Thoracic aorta (tissue), 2 donors: ENCODE measurements at places on chromosomes 6 and 20. TPM values are rescaled to one million over a fixed set of nuclear protein-coding genes. Genes with fewer than 3 reads are reported as not detected.

DNA sequence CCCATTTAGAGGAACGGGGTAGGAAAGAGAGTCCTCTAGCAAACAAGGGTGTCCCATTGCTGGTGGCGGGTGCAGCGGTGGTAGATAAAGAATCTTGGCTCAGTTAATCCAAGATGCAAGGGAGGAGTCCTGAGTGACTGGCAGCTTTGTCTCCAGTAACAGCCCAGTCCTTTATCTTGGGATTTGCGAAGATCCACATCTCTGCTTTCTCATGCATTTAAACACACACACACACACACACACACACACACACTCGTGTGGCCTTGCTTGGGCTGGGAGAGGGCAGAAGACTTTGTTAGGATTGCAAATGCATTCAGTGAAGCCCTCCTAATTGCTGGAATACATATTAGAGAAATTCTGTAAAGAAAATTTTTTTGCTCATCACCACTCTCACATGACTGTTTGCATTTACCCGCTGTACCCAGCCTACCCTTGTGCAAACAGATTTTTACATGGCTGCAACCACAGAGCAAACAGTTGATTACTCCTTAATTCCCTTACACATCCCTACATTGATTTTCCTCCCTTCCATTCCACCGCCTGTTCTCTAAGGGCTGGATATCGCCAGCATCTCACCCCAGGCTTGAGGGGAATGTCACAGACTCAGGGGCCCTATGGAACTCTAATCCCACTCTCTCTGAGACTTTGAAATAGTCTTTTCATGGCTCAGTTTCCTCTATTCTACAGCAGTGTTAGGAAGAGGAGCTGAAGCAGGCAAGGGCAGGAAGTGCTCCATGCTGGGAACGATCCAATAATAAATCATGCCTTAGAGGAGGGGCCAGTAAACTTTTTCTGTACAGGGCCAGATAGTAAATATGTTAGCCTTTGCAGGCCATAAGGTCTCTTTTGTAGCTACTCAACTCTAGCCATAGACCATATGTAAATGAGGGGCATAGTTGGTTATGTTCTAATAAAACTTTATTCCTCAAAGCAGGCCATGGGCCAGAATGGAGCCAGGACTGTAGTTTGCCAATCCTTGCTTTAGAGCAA is 3.5 kb downstream of the C6orf132 start:
- H3K4me1 ChIP-seq, result peaks cover 10% of the 10 kb centered on the region
- H3K27ac ChIP-seq, result no peak overlapping the region
- H3K27me3 ChIP-seq, result peaks cover 5% of the 10 kb centered on the region
- H3K4me3 ChIP-seq, result no peak overlapping the region
- no peak for DNase-seq

- no peaks in the 10 kb centered on the region for H3K27me3 ChIP-seq
- H3K27ac ChIP-seq, result no peak overlapping the region
- H3K36me3 ChIP-seq, result no peaks in the 10 kb centered on the region
- no peaks in the 10 kb centered on the region for H3K4me1 ChIP-seq
- no peak for DNase-seq
These were observed 60.4 kb downstream of the SOBP start for GRCh38 chr6:107550241-107550840.

- H3K4me1 ChIP-seq, result peaks cover 5% of the 10 kb centered on the region
- H3K36me3 ChIP-seq, result peaks cover 49% of the 10 kb centered on the region
- H3K27ac ChIP-seq, result peak overlapping the region; percentile 12
- H3K4me3 ChIP-seq, result no peak overlapping the region
These were observed 77.5 kb downstream of the FKBP5 start for GRCh38 chr6:35611240-35611639.

Gene CST4
- not detected for total RNA-seq

- peaks cover 23% of the 10 kb centered on the region for H3K4me1 ChIP-seq
- no peak for DNase-seq
- H3K4me3 ChIP-seq, result no peak overlapping the region
- H3K36me3 ChIP-seq, result no peaks in the 10 kb centered on the region
These were observed 94.2 kb downstream of the FYN start for GRCh38 chr6:111779031-111779430.

DNA sequence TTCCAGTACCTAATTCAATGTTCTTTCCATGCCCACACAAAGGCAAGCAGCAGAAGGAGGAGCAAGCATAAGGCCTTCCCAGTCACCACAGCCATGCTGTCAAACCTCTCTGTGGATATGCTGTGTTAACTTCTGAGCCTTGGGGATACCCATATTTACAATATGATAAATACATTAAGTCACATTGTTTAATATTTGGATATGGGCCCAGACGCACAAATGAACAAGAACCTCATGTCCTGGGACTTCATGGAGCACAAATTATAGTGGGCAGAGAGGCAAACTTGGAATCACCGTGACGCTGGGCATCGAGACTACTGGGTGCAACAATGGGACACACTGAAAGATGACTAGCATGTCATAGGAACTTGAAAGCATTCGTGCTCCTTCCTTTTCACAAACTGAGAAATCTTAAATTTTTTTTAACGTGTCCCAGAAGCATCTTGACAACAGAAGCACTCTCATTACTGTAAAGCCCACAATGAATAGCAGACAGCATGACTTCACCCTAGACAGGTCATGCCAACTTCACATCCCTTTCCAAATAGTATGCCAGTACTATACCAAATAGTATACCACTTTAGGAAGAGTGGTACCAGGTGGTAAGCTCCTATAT is 16.0 kb downstream of the SOD2 start:
- DNase-seq, result no peak
- no peaks in the 10 kb centered on the region for H3K27me3 ChIP-seq
- H3K36me3 ChIP-seq, result peaks cover 13% of the 10 kb centered on the region
- H3K27ac ChIP-seq, result no peak overlapping the region
- H3K4me1 ChIP-seq, result no peaks in the 10 kb centered on the region
- H3K4me3 ChIP-seq, result no peak overlapping the region

GRCh38 chr6:132888701-132889100 is 74.3 kb downstream of the RPS12 start:
- H3K27ac ChIP-seq, result no peak overlapping the region
- no peak overlapping the region for H3K4me3 ChIP-seq
- no peaks in the 10 kb centered on the region for H3K36me3 ChIP-seq
- H3K4me1 ChIP-seq, result no peaks in the 10 kb centered on the region
- H3K27me3 ChIP-seq, result no peaks in the 10 kb centered on the region

- no peaks in the 10 kb centered on the region for H3K27me3 ChIP-seq
- no peaks in the 10 kb centered on the region for H3K36me3 ChIP-seq
These were observed 46.1 kb downstream of the PRDM1 start for GRCh38 chr6:106132153-106132698.

Gene TRPC4AP
- 73.6 TPM for total RNA-seq

- H3K4me3 ChIP-seq, result no peak overlapping the region
- peaks cover 43% of the 10 kb centered on the region for H3K4me1 ChIP-seq
- no peak for DNase-seq
- no peak overlapping the region for H3K27ac ChIP-seq
- no peaks in the 10 kb centered on the region for H3K27me3 ChIP-seq
- H3K36me3 ChIP-seq, result no peaks in the 10 kb centered on the region
These were observed 26.0 kb downstream of the TAB2 start for GRCh38 chr6:149343501-149343900.

Gene ETV7
- 2.6 TPM for total RNA-seq

- H3K36me3 ChIP-seq, result no peaks in the 10 kb centered on the region
- H3K4me1 ChIP-seq, result no peaks in the 10 kb centered on the region
- H3K27me3 ChIP-seq, result no peaks in the 10 kb centered on the region
- no peak for DNase-seq
These were observed 16.1 kb downstream of the BPIFB1 start for GRCh38 chr20:33299111-33299603.

DNA sequence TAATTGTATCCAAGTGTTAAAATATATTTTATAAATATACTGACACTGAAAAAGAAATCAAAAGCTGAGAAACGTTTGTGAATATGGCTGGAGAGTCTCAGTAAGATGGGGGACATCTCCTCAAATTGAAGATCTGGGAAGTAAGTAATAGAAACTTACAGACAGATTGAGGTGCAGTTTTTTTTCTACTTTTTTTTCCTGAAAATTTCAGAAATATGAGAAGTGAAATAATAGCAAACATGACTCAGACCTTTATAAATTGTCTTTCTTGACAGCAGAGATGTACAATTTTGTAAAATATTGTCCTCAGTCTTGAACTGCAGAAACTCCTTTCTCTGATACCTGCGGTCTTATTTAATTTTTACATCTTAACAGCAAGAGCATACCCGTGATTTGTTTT is 347.1 kb downstream of the UTRN start:
- no peak overlapping the region for H3K4me3 ChIP-seq
- no peak overlapping the region for H3K27ac ChIP-seq
- no peaks in the 10 kb centered on the region for H3K27me3 ChIP-seq
- DNase-seq, result no peak
- H3K4me1 ChIP-seq, result no peaks in the 10 kb centered on the region
- no peaks in the 10 kb centered on the region for H3K36me3 ChIP-seq

GRCh38 chr6:89186762-89187161 is 30.4 kb downstream of the GABRR1 start:
- no peaks in the 10 kb centered on the region for H3K36me3 ChIP-seq
- H3K27me3 ChIP-seq, result no peaks in the 10 kb centered on the region
- no peak overlapping the region for H3K27ac ChIP-seq
- no peak for DNase-seq

DNA sequence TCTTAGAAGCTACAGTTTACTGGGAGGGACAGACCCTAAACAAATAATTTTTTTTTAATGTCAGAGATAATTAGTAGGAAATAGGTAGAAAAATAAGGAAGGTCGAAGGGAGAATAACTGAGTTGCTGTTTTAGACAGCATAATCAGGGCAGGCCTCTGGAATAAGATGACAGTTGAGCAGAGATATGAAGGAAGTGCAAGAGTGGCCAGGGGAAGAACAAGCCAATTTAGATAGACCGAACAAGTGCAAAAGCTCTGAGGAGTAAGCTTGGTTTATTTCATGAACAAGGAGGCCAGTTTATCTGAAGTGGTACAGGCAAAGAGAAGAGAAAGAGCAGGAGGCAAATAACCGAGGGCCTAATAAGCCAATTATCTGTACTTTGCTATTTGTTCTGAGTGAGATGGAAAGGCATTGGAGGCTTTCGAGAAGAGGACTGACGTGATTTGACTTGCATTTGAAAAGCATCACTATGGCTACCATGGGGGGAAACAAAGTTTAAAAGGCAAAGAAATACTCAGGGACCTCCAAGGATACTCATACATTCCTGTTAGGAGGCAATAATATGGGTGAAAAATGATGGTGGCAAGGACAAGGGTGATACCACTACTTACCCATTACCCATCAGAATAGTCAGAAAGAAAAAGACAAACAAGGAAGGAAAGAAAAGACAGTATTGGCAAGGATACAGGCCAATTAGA is 19.7 kb downstream of the PROCR start:
- H3K4me1 ChIP-seq, result no peaks in the 10 kb centered on the region
- DNase-seq, result no peak
- H3K4me3 ChIP-seq, result no peak overlapping the region
- H3K27ac ChIP-seq, result no peak overlapping the region
- H3K27me3 ChIP-seq, result no peaks in the 10 kb centered on the region
